Activated CD4-positive, alpha-beta T cell treated with anti-CD3 and anti-CD28 coated beads, Interleukin-2, Interleukin-6, amounts not matched to agents 100 ng/mL and 50 ng/mL, durations not matched to agents 16 hours and 8 hours (primary cell): ENCODE measurements at places on chromosomes 7 and 10.
A peak's percentile ranks its signal among the peaks of the same experiment; 100 is the strongest.

DNA sequence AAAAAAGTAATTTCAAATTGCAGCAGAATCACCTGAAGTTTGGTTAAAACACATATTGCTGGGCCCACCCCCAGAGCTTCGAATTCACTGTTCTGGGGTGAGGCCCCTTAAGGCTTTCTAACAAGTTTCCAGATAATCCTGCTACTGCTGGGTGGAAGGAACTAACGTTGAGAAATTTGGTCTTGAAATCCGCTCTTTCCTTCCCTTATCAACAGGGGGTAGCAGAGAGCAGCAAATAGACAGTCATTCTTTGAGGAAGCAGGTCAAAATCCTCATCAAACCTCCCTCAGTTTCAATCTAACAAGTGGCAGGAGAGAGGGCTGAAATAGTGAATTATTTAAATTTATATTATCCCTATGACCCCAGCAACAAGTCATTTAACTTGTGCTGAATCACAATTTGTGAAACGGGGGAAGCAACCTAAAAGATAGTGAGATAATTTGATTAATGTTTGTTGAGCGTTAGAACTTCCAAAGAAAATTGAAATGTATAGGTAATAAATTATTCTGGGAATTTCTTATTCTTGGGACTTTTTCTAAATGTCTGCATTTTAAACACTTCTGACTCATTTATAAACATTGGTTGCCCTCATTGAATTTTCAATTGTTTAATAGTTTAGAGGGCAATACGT lies 21.7 kb upstream of the MALSU1 start:
- peak; percentile 80 for DNase-seq

- DNase-seq: no peak
Observed at GRCh38 chr7:117839507-117839906, 33.7 kb downstream of the CTTNBP2 start.

GRCh38 chr10:75209921-75210281 lies 695 bp upstream of the VDAC2 start:
- DNase-seq: peak; percentile 84

DNA sequence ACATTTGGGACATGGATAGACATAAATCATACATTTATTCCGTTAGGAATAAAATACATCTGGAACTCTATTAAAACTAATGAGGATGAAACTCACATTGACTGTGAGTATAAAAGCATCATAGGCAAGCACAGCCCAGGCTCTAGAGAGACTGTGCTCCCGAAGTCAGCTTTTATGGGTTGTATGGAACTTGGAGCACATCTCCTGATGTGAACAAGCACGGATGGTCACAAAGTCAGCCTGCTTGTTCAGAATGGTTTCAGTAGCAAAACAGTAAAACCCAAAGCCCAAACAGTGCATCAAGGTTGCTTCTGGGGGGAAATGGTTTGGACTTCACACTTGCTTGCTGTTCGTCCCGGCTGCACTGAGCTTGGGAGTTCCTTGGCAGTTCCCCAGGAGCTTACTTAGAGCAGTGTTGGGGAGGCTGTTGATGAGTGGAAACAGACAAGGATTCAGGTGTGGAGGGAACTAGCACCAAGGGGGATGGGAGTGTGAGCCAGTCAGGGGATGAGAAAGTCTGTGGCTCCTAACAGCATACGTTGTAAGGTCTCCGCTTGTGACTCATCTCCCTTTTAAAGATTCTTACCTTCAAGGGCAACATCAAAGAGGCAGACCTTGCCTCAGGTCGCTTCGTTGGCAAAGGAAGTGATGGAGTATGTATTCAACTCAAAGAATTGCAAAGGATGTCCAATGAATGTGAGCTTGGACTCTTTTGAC lies 19.7 kb upstream of the ITGA8 start:
- DNase-seq: no peak

DNA sequence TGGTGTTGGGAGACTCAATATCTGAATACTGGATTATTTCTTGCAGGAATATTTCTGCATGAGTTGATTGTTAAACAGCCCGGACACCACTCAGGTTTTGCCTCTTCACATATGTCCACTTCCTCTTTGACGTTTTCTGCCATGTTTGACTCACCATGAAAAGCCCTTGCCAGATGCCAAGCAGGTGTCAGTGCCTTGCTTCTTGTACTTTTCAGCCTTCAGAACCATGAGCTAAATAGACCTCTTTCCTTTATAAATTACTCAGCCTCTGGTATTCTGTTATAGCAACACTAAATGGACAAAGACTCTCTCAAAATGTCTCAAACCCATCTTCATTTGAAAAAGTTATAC lies 24.7 kb upstream of the MACC1 start:
- DNase-seq: no peak

GRCh38 chr7:131508754-131509486 lies 47.5 kb downstream of the PODXL start:
- DNase-seq: no peak

GRCh38 chr7:155836216-155837125 lies 24.2 kb upstream of the SHH start:
- no peak for DNase-seq

- peak; percentile 1 for DNase-seq
Observed at GRCh38 chr7:118372530-118372929, 148.0 kb downstream of the ANKRD7 start.

GRCh38 chr7:154372011-154372601 lies 319.9 kb downstream of the DPP6 start:
- no peak for DNase-seq

DNA sequence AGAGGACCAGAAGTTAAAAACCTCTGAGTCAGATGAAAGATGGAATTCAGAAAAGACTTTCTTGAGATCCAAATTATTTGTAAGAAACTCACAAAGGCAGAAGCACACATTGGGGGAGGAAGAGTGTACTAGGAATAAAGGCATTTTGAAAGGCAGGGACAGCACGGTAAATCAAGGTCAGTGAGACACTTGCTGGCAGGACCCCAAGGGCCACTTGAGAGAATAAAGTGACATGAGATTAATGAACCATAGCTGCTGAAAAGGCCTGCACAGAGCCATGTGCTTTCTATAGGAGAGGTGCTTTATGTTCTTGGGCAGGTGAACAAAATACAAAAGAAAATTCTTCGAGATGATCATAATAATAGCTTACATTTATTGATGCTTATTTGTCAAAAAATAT lies 929.9 kb upstream of the MBL2 start:
- DNase-seq: no peak

DNA sequence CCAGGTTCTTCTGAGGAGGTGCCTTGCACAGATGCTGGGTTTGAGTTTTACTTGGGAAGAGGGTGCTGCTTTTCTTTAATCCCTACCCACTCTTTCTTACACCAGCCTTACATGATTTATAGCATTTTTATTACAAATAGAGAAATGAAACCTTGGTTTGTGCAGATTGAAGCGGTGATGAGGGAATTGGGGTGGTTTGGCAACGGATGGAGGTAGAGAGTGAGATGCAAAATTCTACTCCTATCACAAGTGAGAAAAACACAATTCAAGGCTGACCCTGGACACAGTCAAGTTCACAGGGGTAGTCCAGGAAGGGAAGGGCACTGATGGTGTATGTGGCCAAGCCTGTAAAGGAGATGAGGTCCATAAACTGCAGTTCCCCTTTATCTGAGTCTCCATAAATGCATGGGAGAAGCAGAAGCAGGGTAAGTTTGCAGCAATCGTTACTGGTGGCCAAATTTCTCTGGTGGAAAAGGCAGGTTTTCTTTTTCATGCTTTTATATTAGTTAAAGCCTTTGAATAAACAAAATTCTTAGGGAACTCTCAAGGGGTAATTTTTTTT lies 214.3 kb downstream of the JAZF1 start:
- no peak for DNase-seq

DNA sequence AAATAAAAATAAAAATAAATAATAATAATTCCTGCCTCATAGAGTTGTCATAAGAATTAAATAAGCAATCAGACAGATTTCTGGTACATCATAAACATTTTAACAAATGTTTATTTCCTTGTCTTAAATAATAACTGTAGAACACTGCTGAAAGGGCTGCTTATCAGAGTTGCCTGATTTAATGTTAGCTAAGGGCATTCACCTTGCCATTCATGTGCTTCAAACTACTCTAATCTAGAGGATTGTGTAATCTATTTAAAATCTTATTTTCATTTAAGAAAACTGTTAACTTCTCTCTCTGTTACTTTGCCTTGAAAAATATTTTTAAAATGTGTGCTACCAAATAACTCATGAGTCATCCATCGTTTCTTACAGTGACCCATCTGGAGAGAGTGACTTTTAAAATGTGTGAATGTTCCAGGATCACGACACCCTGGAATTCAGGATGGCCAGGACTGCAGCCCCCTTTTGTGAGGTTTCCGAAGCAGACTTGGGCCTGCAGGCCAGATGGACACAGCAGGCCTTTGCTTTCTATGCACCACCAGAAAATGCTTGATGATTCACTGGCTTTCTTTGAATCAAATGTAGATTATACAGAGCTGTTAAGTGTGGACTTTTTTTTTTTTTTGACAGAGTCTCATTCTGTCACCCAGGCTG lies 109.1 kb upstream of the TNS3 start:
- no peak for DNase-seq

GRCh38 chr7:105285118-105285874 lies 103.4 kb downstream of the SRPK2 start:
- DNase-seq: no peak

DNA sequence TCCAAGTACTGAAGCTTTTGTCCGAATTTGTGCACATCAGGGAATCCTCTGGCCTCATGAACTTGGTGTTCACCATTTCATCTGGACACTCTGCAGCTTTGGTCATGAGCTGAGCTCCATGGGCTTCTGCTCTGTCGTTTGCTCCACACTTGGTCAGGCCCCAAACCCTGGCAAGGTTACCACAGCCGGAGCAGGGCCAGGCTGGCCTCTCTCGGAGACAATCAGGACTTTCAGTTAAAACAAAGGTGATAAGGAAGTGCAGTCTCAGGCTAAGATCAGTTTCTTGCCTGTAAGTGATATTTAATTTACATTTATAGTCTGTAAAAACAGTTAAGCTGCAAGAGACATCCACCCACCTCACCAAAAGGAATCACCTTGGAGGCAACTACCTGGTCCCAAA lies 558.9 kb downstream of the PARD3 start:
- no peak for DNase-seq

- DNase-seq: no peak
Observed at GRCh38 chr10:86600296-86600695, 54.1 kb upstream of the OPN4 start.

GRCh38 chr7:70698219-70698832 lies 433.6 kb upstream of the GALNT17 start:
- DNase-seq: peak; percentile 54

DNA sequence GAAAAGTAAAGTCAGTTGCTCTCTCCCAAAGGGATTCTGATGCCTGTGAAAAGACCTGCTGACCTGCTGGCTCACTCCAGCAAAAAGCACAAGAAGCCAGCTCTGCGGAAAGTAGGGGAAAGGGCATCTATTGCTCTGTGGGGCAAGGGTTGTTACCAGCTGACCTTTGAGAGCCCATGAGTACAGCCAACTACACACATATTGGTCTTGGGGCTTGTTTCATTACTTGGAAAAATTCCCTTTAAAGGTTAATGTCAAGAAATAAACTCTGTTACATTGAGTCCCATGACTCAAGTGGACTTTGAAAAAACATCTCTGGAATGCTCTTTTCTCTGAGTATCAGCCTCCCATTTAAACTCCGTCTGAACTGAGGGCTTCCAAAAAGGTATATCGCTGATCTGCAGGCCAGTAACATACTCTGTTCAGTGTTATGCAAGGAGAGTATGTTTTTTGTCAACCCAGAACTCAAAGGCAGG lies 53.2 kb downstream of the PANK1 start:
- no peak for DNase-seq

DNA sequence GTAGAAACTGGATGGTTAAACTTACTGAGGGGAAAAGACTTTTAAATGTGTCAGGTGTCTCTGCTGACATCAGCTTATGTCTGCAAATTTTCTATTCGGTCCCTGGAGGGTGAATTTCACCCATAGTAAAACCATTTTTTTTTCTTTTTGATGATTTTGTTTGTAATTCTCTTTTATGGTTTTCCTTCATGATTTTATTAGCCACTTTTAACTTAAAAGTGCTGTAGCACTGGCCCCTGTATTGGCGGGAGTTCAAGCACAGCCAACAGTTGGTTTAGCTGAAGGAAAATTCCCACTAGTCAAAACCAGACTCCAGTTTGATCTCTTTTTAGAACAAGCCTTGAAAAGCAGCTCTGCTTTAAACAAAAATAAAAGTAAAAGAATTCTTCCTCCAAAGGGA lies 5.0 kb upstream of the ITGA8 start:
- DNase-seq: no peak

- peak; percentile 18 for DNase-seq
Observed at GRCh38 chr7:44880317-44881018, 4.9 kb downstream of the PURB start.

- no peak for DNase-seq
Observed at GRCh38 chr10:103449208-103450144, 2.7 kb downstream of the CALHM2 start.

- peak; percentile 1 for DNase-seq
Observed at GRCh38 chr10:34045571-34046190, 711.2 kb upstream of the NRP1 start.

GRCh38 chr10:113947184-113948041 lies 93.0 kb downstream of the NHLRC2 start:
- DNase-seq: peak; percentile 9

- DNase-seq: no peak
Observed at GRCh38 chr10:111698711-111699110, 484.9 kb downstream of the GPAM start.

GRCh38 chr10:84047258-84048010 lies 91.9 kb upstream of the GHITM start:
- DNase-seq: no peak

- peak; percentile 61 for DNase-seq
Observed at GRCh38 chr7:144437370-144438191, 34.1 kb upstream of the NOBOX start.

- DNase-seq: no peak
Observed at GRCh38 chr7:76023002-76023401, 24.8 kb downstream of the STYXL1 start.

GRCh38 chr7:15692501-15693020 lies 6.1 kb upstream of the MEOX2 start:
- no peak for DNase-seq

DNA sequence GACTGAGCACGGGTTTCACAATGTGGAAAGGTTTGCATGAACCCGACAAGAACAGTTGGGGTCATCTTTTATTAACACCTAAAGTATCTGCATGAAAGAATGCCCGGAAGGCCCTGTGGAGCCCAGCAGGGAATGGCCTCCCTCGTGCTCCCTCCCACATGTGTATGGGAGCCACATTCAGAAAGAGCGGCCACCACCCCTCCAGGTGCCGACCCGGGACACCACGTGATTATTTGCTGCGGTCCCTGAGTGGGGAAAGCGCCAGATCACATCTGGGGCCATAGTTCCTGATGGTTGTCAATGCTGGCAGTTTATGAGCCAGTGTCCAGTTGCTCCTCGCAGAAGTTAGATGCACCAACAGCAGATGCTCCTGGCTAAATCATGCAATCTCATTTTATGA lies 571.4 kb downstream of the TCERG1L start:
- no peak for DNase-seq

DNA sequence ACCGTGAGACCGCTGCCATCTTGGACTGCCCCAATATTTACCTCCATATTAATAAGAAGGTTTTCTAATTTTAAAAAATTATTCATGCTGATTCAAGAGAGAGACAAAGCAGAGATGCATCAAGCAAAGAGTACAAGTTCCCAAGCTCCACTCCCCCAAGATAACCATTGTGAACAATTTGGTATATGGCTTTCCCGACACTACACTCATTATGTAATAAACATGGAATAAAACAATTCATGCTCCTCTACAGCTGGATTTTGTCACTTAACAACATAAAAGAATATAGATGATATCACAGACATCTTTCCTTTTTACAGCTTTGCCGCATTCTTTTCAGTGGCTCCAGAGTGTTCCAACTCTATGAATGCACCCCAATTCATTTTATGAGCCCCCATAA lies 307.6 kb downstream of the FGFR2 start:
- no peak for DNase-seq

GRCh38 chr10:52664629-52665028 lies 108.0 kb downstream of the MBL2 start:
- DNase-seq: no peak
